ENCODE measurements at places on chromosomes 1 and 21.

DNA sequence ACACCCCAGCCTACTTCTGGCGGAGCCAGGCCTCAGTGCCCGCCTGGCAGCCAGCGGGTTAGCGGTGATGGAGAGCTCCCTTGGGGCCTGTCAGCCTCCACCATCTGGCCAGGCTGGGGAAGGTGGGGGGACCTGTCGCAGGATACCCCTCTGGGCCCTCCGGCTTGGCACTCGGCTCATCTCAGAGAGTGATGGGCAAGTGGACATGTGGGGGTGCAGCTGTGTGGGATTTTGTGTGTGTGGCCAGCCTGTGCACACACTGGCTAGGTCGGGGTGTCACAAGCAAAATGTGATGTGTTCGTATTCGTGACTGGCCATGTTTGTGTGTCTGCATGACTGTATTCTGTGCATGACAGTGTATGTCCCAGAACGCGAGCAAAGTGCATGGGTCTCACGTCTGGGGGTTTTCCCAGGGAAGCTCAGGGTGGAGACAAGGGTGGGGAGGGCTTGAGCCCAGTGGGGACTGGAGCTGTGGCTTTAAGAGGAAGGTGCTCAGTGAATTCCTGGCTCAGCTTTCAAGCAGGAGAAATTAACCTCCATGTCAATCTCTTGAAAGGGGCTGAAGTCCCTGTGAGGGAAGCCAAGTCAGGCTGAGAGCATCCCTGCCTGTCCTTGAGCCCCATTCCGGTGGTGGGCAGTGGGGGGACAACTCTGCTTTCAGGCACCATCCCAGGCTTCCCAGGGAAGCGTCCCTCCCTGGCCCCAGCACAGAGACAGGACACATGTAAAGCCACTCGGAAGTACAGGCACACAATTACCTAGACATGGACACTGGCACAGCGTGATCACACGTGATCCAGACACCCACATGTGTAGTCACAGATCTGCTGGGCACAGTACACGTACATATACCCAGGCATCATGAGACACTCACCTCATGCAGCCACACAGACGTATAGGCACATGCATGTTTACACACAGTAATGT is 21.1 kb upstream of the ADGRB2 start:
- no peak for DNase-seq

DNA sequence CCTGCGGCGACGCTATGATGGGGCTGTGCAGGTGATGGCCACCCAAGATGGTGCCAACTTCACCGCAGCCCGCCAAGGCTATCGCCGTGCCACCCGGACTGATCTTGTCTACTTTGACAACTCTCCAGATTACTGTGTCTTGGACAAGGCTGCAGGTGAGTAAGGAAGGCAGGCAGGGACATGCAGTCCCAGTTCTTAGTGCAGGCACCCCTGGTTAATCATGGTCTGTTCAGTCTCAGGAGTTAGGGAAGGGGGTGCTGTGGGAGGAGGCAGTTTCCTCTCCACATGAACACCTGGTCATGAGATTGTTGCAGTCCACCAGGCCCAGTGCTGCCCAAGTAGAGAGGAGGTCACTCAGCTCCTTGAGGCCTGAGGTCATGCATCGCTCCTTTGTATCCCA is 8.5 kb downstream of the WNT2B start:
- no peak for DNase-seq

DNA sequence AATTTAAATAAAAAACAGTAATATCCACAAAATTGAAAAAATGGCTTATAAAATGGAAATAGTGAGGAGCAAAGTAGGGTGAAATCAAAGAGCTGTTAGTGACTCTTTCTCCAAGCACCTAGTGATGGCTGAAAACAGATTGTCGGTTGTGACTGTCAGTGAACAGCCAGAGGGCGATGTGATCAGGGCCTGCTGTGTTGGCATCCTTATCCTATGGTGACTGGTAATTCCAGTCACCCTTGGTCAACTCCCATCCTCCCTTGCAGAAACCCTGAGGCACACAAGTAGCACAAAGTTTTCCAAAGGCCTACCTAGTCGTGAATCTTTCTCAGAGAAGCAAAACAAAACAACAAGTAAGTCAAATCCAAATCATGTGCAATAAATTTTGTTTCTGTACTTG is 599.8 kb upstream of the CXADR start:
- no peak for DNase-seq

DNA sequence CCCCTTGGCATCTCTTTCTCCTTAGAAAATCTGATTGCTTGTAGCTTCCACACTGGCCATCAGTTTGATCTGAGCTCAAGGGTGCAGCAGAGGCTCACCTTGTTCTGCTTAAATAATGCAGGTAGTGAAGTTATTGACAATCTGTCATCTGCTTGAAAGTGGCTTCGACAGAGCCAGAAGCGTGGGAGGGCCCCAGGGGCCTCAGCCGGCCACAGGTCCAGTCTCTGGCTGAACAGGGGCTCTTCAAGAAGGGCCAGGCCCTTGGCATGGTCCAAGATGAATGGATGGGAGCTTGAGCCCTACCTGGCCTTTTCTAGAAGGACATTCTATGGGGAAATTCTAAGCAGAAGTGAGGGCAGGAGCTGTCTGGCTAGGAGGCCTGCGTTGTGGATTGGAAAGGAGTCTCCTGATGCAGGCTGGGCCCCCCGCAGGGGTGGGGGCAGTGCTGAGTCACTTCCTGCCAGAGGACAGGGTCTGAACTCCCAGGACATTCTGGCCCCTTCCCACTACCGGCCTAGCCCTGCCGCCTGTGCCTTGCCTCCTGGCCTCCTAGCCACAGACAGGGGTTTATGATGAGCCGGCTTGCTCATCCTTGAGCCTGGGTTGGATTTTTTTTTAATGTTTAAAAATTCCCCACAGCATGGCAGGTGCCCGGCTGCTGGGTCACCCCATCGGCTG is 162.3 kb upstream of the VAMP3 start:
- no peak for DNase-seq

Data from fibroblast of the conjunctiva (primary cell).